ENCODE measurements at places on chromosomes 4 and X. TPM values are rescaled to one million over a fixed set of nuclear protein-coding genes. Genes with fewer than 3 reads are reported as not detected.

PSAPL1 gene
- total RNA-seq: not detected

DNA sequence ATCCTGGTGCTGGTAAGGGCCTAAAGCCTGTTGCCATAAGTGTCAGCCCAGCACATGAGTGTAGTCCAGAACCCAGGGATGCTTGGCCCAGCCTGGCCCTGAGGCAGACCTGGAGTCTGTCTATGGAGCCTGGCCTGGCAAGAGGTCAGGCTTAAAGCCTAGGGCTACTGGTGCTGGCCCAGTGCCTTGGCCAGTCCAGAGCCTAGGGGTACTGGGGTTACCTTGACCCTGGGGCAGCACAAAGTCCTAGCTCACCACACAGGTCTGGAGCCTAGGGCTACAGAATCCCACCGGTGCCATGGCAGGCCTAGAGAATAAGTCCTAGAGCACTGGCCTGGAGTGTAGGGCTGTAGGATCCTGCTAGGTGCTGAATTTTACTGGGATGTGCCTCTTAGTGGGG lies 393.8 kb downstream of the MAGEE1 start:
- no peak for DNase-seq

DNA sequence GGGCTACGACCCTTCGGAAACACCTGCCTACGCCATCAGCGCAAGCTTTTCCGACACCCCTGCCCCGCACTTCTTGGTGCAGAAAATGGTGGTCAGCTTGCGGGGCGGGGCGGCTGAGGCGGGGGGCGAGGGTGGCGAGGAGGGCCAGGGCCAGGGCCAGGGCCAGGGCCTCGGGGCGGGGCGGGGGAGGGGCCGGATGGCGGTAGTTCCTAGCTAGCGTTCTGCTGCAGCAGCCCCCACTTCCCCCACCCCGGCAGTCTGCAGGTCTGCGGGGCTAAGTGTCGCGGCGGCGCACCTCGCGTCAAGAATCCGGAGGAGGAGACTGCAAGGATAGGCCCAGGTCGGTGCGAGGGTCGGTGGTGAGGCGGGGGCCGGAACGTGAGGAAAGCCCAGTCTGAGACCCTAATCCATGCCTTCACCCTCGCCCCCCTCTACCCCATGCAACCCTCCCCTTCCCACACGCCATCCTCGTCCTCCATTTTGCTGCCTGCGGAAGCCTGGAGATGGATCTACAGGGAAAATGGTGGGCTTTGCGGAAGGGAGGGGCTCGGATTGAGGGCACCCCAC lies 600 bp downstream of the BEX4 start:
- peak; percentile 24 for DNase-seq

- DNase-seq: peak; percentile 8
Observed at GRCh38 chr4:76897536-76898384, at the start of gene SOWAHB. Gene SOWAHB (minus strand): TSS chr4:76898144. CDS start chr4:76897849, 295 bp downstream.

Measured in cerebellum (tissue), 4 donors.